ENCODE measurements at places on chromosomes 3 and 15.

- no peak for DNase-seq
Measured at GRCh38 chr3:134527037-134527436, 41.2 kb downstream of the CEP63 start.

DNA sequence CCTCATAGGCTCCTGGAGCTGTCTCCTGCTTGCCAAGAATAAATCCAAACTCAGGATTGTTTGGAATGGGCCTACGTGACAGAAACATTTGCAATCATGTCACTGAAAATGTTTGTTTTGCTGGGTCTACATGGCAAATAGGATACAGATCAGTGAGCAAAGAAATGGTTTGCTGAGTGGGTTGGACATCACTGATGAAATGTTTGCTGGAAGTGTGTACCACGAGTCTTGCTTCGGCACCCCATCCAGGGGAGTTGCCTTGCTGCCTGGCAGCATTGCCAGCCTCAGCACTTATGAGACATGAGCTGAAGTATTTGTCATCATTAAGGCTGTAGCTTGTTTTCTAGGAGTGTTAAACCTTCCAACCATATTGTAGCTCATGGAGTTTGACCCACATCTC, 213.3 kb upstream of the CFAP20DC start:
- DNase-seq = no peak

GRCh38 chr3:114624571-114625181, 330.8 kb downstream of the TIGIT start:
- DNase-seq = no peak

GRCh38 chr3:130700541-130700940, 46.1 kb downstream of the PIK3R4 start:
- no peak for DNase-seq

DNA sequence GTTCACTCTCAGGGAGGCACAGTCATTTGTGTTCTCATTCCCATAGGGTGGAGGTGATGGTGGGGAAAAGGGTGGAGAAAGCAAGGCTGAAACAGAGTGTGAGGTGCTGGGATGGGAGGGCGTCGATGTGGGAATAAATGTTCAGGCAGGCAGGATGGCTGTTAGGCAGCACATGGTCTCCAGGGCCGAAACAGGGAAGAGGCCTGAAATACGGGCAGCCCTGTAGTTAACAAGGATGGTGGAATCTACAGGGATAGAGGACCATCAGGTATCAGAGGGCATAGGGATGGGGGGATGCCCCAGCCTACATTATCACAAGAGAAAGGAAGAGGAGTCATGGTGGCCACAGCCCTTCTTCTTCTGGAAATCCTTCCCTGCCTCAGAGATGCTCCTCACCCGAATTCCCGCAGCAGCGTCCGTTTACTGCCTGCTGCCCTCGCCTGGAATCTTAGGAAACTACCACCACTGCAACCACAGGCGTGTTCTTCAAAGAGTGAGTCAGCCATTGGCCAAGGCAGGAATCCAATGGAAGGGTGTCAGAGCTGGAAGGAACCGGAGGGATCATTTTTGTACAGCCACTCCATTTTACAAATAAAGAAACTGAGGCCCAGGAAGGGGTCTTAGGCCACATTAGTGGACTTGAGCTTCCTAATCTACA, 49.7 kb upstream of the POMGNT2 start:
- DNase-seq = no peak
